ENCODE measurements at places on chromosomes 5 and 9.

- DNase-seq = no peak
These were observed 10.5 kb downstream of the PIK3R1 start for GRCh38 chr5:68225911-68226545.

- DNase-seq = no peak
These were observed 33.6 kb downstream of the SNX30 start for GRCh38 chr9:112784020-112784785.

GRCh38 chr9:4714266-4715016 lies 26.6 kb downstream of the AK3 start:
- DNase-seq = no peak

DNA sequence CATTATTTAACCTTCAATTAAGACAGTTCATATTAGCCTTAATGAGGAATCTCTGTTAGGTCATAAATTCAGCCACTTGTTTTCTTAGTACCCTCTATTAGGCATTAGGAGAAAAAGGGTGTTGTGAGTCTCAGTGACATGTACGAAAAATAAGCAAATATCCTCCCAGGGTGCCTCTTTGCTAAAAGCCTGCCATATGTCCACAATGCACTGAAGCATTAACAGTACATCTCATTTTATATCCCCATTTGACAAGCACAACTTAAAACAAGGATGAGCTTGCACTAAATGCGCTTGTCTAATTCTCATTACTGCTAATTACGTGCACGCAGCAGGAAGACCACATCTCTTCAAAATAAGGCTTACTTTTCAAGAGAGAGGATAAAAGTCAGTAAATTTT lies 48.4 kb upstream of the SRFBP1 start:
- DNase-seq = no peak

- DNase-seq = no peak
These were observed 83.4 kb downstream of the LPAR1 start for GRCh38 chr9:110954822-110955291.

DNA sequence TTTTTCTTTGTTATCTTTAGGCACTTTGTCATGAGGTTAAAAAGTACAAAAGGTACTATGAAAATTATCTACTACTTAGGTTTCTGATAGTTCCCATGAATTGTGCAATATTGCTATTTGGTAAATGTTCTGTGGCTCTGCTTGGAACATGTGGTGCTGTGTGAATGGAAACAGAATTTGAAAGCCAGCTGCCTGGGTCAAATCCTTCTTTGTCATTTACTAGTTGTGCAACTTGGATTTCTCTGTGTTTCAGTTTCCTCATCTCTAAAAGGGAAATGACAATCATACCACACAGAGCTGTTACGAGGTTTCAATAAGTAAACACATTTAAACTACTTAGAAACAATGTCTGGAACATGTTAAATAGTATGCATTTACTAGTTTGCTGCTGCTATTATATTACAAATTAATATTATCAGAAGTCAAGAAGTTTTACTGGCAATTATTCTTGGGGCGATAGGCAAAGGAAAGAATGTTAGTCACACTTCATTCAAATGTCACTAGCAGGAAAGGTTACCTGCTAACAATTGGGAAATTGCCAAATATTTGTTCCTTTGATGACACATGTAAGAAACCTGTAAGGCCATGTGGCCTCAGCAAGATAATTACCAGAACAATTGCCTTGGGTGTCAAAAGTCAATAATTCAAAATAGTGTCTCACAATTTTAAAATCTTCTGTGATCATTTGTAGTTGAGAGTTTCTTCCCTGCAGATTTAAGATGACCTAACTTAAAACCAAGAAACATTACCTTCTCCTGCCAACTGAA lies 184.8 kb downstream of the KIAA0825 start:
- DNase-seq = no peak

DNA sequence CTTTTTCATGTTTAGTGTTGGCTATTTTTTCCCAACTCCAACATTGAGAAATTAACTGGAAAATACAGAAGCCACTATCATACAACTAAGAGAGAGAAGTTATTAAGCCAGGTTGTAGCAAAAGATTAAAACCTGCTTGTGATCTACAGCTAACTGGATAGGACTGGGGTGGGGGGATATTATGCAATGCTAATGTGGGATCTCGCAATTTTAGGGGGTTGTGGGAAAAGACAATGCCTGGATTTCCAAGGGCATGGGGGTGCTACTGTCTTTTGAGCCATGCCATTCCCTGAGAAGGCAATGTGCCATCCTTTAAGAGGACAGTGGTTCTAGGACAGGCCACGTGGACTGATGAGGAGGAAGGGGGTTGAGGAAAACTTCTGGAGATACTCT lies 46.5 kb downstream of the MARCHF3 start:
- no peak for DNase-seq

DNA sequence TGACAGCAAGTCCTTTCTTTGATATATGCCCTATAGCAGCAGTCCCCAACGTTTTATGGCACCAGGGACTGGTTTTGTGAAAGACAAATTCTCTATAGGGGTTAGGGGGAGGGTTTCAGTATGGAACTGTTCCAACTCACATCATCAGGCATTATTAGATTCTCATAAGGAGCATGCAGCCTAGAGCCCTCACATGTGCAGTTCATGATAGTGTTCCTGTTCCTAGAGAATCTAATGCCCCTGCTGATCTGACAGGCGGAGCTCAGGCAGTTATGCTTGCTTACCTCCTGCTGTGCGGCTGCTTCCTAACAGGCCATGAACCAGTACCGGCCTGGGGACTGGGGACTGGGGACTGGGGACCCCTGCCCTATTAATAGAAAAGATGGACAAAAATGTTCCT lies 2.7 kb upstream of the RAPGEF6 start:
- DNase-seq = no peak

DNA sequence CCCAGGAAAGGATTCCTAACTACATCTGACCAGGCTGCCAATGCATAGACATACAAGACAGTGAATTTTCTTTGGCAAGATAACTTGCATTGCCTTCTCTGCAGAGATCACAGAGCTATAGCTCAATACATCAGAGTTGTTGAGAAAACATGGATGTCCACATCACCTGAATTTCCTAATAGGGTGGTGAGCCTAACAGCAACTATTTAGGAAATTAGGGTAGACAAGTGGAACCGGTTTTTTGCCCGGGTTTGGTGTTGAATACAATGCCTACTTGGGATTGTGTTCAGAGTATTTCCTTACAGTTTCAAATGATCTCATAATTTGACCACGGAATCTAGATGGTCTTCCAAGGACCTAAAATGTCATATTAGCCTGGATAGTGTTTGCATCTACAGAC lies 262.7 kb downstream of the KIF4B start:
- DNase-seq = no peak

DNA sequence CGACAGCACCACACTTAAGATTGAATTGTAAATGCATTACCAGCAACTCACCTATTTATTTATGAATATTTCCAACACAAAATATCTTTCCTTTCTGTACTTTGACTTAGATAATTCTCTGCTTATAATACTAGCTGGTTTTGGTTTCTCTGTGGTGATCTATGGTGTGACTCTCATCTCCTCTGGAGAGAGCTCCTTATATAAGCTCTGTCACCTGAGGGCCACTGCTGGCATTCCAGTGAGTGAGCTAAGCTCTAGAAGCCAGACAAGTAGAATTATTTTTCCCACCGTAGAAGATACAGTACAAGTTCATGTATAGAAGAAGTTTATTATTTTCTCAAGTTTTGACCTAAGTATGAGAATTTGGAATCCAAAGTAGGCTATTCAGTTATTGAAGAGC lies 111.5 kb downstream of the CDC42SE2 start:
- DNase-seq = no peak

GRCh38 chr9:107025260-107026035 lies 162.5 kb downstream of the ZNF462 start:
- no peak for DNase-seq

- DNase-seq = no peak
These were observed 3.5 kb downstream of the CCDC192 start for GRCh38 chr5:127706691-127707090.

DNA sequence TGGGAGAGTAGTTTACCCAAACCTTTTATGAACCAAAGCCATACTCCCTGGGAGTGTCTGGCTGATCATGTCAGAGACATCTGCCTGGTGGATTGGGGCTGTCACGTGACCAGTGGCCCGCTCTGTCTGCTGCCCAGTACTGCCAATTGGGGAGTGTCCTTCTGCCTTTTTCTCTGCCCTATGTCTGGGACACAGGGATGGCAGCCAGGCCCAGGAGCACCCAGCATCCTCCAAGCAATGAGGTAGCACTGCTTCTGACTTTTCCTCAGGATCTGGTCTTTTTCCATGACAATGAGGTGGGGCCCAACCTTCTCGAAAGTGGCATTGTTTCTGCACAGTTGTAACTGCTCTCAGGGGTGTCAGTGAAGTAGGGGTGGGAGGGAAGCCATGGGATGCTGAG lies 21.8 kb downstream of the DAPK1 start:
- DNase-seq = no peak

GRCh38 chr5:159657771-159658170 lies 258.5 kb upstream of the ADRA1B start:
- no peak for DNase-seq

GRCh38 chr5:149671544-149671943 lies 58.6 kb upstream of the PPARGC1B start:
- no peak for DNase-seq

- no peak for DNase-seq
These were observed 12.5 kb upstream of the BTF3 start for GRCh38 chr5:73485715-73486114.

DNA sequence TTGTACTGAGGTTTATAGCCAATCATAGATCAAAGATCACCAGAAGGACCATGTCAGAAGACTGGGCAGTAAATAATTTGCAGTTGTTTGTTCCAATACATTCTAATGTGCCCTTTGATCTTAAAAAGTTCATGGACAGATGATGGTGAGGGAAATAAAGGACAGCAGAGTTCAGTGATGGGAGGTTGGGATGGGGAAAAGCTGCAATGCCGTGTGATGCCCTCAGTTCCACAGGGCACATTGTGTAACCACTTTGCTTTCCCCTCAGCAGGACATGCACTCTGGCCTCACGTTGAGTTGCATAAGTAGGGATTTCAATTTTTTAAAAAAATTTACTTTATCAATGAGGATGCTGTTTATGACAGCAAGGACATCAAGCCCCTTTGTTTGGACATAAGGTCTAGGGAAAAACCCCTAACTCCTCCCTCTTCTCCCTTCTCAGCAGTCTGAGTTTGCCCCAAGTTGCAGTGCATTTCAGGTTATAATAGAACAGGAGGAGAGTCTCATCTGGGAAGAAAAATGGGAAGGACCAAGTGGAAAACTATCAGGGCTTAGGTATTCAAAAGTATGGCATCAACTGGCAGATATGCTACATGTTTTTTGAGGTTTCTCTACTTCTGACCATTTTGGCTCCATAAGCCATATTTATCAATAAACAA lies 83.1 kb upstream of the TMED7 start:
- no peak for DNase-seq

- DNase-seq = no peak
These were observed 61.7 kb downstream of the MRPL36 start for GRCh38 chr5:1737790-1738405.

DNA sequence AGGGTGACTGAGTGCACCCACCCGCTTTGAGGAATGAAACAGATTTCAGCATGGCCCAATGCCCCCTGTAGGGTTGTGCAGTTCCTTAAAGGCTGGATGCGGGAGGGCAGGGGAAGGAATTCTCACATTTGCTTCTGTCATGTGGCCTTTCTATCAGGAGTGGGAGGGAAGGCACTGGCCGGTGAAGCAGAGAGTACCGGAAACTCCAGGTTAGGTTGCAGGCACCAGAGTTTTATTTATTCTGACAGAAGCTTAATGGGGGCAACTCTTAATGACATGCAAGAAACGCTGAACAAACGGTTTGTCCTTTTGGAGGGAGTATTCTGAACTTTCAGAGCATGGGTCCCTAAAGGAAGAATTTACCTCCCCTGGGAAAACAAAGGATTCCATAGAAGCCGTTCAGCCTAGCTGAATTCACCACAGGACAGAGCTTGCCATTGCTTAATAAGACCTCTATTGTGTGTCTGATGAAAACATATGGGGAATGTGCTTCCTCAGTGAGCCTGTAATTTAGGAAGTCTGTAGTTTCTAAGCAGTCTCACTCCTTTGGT lies 44.1 kb upstream of the EQTN start:
- peak; percentile 86 for DNase-seq

DNA sequence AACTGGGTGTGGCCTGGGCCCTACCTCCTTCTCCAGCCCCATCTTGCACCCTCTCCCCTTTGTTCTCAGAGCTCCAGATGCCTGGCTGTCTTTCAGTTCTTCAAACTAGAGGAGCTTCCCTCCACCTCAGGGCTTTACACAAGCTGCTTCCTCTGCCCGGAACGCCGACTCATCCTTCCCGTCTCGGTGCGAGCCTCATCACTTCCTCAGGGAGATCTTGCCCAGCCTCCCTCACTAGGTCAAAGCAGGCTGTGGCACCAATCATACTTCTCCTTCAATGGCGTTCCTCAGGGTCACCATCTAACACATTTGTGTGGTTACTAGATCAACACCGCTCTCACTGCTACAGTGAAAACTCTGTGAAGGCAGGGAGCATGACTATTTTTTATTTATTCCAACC lies 56.2 kb upstream of the ZSWIM6 start:
- no peak for DNase-seq

- DNase-seq = no peak
These were observed 51.1 kb downstream of the NEK6 start for GRCh38 chr9:124308606-124309491.

GRCh38 chr9:100197553-100197952 lies 98.5 kb downstream of the INVS start:
- DNase-seq = no peak

GRCh38 chr5:130995254-130995515 lies 169.9 kb downstream of the HINT1 start:
- no peak for DNase-seq

DNA sequence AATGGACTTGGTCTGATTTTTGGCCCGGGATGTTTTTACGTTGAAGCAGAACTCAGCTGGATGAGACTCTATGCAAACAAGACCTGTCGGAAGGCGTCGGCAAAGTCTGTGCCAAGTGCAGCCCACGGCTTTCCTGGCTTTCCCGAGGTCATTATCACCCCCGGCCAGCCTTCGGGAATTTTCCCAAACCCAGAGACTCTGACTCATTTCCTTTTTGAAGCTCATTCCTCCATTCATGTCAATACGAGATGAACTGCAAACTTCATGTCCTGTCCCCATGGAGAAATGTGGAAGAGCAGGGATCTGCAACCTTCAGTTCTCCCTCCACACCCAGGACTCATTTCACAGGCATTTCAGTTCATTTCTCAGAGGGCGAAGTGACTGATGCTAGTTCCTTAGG lies 95.3 kb downstream of the IRX2 start:
- no peak for DNase-seq

DNA sequence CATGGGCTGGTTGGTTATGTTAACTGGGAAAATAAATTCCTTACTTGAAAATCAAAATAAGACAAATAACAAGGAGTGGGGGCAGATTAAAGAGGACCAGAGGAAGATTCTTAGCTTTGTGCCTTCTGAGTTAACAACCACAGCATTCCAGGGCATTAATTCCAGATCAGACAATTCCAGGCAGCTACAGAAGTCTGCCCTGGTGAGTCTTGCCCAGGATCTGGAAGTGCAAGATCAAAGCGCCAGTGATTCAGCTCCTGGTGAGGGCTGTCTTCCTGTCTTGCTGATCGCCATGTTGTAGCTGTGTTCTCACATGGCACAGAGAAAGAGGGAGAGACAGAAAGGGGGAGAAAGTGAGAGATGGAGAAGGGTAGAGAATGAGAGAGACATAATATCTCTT lies 65.6 kb downstream of the ANXA2R start:
- no peak for DNase-seq

Data from renal pelvis (tissue), 12 donors.